ENCODE measurements at places on chromosomes 1 and 21.

DNA sequence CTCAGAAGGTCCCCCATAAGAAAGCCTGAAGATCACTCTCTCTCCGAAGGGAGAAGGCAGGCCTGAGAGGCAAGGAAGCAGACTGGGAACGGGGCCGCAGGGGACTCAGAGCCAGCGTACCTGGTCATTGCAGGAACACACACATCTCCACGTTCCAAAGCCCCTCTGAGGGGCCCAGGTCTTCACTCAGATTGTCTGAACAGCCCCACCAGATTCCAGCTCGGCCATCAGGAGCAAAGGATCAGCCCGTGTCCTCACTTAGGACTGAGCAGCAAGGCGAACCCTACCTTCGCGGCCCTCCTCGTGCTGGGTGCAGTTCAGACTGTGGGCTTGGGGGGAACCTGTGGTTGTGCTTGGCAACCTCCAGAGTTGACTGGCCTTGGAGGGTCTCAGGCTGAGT lies 43.9 kb upstream of the SOX13 start:
- DNase-seq: no peak

- DNase-seq: no peak
Observed at GRCh38 chr1:192080684-192081083, 77.6 kb upstream of the RGS18 start.

- DNase-seq: no peak
Observed at GRCh38 chr21:37413553-37414291, 47.1 kb downstream of the DYRK1A start.

DNA sequence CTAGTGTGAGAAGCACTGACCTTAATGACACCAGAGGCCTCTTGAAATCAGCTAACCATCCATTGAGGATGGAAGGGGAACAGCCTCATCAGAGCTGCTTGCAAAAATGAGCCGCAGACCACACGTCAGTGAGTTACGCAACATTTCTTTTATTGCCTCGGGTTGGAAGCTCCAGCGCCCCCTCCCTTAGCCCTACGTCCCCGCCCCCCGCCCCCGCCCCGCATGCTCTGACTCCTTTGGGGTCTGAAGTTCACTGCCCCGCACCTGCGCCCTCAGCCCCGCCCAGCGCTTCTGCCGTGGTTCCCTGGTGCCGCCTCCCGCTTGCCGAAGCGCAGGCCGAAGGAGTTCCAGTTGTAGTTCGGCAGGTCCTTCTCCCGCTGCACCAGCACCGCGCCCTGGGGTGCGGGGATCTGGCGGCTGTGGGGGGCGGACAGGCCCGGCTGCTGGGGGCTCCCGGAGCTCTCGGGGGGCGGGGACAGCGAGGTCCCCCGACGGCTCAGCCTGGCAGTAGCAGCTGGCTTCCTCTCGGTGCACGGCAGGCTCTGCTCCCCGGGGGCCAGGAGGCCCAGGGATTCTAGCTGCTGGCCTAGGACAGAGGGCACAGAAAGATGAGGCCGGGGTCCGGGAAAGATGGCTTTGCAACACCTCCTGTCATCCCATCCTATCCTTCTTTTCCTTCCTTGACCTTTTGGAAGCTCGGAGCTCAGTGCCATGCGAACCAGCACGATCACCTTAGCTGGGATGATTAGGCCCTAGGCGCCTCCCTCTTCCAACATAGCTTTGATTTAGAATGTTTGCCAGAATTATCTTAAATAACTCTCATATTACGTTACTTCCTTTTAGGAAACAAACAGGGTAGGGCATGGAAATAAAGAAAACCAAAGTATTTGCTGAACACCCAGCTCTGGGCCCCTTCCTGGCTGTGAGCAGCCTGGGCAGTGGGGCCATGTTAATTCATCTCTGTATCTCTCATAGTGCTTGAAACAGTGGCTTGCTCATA lies 5.8 kb downstream of the KISS1 start:
- DNase-seq: no peak

DNA sequence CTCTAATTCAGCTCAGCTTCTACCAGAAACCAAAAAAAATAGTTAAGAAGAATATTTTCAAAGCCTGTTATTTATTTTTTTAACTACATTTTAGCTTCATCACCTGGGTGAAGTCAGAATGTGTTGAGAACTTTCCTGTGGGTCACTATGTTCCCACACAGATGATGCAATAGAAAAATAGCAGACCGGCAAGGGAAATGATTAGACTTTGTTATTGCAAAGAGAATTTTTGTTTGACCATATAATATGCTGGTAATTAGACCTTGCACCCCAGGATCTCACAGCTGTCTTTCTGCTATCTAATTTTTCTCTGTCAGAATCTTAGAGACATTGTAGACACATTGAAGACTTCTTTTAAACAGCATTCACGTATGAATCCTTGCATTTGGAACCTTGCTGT lies 299.3 kb downstream of the TBX15 start:
- DNase-seq: no peak

GRCh38 chr21:36769051-36769839 lies 70.3 kb downstream of the SIM2 start:
- DNase-seq: no peak

- DNase-seq: no peak
Observed at GRCh38 chr1:10880063-10880462, 83.6 kb upstream of the CASZ1 start.

DNA sequence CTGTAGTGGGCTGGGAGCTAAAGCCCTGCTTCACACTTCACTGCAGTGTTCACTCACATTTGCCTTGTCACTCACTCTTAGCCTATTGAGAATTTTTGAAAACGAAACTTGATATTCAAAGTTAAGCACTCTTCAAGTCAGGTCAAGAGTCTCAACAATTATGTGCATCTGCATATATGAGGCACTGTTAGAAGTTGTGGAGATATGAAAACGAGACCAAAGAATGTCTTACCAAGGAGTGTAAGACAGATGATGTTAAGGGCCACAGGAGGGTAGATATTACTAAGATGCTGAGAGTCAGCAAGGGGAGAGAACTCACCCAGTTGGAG lies 64.7 kb upstream of the GJA8 start:
- DNase-seq: no peak

GRCh38 chr1:50975436-50975835 lies 5.4 kb downstream of the CDKN2C start:
- DNase-seq: no peak

- DNase-seq: no peak
Observed at GRCh38 chr1:211378844-211379243, 52.2 kb downstream of the TRAF5 start.

- DNase-seq: no peak
Observed at GRCh38 chr21:35963920-35964451, 96.3 kb downstream of the SETD4 start.

DNA sequence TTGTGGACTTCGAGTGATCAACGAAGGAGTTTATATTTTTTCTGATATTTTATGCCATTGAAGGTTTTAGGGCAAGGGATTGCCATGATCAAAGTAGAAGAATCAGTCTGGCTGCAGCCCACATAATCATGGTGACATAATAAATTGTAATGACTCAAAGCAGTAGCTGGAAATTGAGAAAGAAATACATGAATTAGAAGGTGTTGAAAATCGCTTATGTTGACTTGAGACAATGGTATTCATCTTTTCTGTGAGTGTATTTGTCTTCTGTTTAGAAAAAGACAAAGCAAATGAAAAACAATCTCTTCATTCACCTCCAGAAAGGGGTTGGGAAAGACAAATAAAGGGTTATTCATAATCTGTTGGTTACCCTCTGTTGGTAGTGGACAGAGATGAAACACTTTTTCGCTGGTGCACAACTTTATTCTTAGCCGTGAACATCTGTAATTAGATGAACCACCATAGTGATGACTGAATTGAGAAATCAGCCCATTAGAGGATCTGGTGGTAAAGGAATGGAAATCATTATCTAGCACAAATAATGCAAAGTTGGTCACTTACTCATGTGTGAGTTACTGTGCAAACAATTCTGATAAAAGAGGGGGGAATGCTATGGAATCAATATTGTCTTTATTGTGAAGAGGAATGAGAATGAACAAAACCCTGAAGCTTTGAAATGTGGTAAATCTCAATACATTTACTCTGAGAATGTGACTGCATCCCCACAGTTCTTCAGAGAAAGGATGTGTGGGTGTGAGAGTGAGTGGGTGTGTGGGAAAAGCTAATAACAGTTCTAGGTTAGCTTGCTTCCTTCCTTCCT lies 121.8 kb downstream of the NTNG1 start:
- DNase-seq: no peak

DNA sequence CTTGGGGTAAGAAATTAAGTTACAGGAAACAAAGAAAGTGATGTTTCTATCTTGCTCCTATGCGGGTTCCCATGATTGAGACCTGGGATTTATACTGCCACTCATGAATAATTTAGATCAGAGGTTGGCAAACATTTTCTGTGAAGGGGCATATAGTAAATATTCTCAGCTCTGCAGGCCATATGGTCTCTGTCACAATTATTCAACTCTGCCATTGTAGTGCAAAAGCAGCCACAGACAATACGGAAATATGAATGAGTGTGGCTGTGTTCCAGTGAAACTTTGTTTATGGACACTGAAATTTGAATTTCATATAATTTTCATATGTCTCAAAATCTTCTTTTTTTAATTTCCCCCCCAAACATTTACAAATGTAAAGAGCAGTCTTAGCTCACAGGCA lies 127.2 kb downstream of the FOXD2 start:
- no peak for DNase-seq

DNA sequence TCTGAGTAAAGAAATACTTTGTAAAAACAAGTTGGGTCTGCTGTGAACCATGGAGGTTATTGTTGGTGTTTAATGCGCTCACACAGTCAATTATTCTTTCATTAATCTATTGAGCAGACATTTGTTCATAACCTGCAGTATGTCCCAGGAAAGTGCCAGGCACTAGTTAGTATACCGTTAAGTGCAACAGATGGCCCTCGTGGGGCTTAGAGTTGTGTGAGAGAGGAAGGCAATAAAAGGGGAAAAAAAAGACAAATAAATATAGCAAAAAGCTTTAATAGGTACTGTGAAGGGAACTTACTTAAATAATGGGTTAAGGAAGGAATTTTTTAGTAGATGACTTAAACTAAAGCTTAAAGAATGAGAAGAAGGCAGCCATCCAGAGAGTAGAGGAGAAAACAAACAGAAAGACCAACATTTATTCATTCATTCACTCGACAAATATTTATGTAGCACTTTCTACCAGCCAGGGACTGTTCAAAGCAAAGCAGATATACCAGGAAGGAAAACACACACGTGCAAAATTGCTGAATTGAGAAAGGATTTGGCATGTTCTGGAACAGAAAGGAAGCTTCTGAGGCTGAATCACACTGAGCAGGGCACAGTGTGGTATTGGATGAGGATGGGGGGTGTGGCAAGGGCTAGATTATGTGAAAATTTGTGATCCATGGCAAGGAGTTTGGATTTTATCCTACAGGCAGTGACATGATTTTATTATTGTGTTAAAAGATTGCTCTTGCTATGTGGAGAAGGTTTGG lies 296.1 kb upstream of the SGIP1 start:
- DNase-seq: no peak

GRCh38 chr1:230376296-230376695 lies 49.8 kb downstream of the PGBD5 start:
- DNase-seq: no peak

GRCh38 chr1:168102487-168102886 lies 34.2 kb downstream of the GPR161 start:
- no peak for DNase-seq

GRCh38 chr1:33560680-33561079 lies 88.2 kb downstream of the ZSCAN20 start:
- DNase-seq: no peak

- DNase-seq: no peak
Observed at GRCh38 chr1:25881266-25881665, 5.8 kb upstream of the PAQR7 start.

DNA sequence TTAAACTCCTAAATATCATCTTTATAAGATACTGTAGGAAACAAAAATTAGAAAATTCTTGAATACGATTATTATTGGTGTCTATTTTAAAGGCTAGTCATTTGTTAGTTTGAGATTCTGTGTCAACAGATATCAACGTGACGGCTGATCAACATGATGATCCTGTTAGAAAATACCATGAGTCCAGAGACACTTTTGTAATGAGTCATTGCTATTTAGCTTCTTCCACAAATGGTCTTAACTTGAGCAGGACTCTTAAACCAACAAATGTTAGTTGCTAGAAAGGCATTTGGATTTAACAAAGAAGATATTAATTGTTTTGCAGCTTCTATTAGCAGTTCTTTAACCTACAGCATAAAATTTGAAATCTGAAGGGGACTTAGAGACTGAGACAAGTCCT lies 131.2 kb downstream of the TGFB2 start:
- no peak for DNase-seq

- DNase-seq: no peak
Observed at GRCh38 chr1:156697481-156697880, 7.9 kb downstream of the CRABP2 start.

DNA sequence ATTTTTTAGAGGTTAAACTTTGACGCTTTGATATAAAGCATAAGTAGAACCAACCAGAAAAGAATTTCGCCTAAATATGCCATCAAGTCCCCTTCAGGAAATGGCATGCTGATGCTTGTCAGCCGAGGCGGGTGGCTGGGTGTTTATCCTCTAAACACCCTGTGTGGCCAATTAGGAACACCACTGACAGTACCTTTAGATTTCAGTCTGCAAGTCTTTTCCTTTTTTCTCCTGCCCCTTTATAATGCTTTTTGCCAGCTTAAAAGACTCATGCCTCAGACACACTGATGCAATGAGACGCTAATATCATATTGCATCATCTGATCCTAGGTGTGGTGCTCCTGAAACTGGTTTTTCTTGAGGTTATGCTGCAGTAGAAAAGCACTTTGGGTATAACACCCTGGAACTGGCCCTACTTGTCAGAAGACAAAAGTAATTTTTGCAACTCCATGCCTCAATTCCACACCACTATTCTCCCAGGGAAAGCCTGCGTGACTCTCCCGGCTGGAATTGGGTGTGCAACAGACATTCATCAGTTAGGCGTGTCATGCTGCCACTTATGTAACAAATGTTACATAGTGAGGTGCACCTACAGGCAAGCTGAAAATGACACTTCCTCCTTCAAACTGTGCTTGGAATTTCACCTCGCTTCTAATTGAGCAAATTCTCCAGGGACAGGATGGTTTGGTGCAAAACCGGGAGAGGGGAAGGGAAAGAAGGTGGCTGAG lies 2.0 kb upstream of the RCC2 start:
- DNase-seq: no peak

- no peak for DNase-seq
Observed at GRCh38 chr1:27397749-27398148, 5.3 kb downstream of the GPR3 start.

DNA sequence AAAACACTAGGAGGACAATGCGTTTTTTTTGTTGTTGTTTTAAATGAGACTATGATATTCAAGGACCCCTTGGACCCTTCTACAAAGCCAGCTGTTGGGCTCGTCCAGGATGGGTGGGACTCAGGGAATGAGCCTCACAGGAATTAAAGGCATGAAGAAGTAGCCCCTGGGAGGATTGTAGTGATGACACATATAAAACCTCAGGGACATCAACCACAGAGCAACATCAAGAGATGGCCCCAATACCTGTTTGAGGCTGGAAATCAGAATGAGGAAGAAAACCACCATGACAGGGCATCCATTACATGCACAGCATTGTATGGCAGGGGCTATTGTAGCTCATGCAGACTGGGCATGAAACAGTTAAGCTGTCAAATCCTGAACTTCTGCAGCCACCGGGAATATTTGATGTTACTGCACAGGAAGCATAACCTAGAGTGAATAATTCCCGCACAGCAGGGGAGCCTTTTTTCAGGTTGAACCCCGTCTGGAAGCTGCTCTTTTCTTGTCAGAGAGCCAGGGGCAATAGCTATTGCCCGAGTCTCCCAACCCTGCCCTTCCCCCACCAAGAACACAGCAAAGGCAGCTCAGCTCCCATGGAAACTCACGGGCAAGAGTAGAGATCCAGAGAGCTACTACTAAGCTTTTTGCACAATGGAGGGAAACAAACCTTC lies 140.2 kb upstream of the FGGY start:
- DNase-seq: no peak

- DNase-seq: no peak
Observed at GRCh38 chr1:23423415-23424292, 894 bp downstream of the TCEA3 start.
